ENCODE measurements at places on chromosomes 7 and 10.
A peak's percentile ranks its signal among the peaks of the same experiment; 100 is the strongest.

DNA sequence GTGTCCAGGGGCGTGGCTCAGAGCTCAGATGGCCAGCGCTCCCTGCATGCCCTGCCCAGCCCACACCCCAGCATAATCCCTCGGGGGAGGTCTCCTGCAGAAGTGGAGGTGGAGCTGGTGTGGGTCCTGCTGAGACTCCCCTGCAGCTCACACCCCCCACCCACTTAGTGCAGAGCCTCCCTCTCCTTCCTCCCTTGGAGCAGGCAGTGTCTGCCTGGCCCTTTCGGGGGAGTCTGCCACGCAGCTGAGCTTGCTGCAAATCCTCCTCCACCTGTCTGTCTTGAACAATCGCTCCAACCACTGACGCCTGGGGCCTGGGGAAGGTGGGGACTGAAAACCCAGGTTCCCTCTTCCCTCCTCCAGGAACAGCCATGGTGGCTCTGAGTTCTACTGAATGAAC lies 219.7 kb upstream of the PPP2R2D start:
- no peak for DNase-seq

DNA sequence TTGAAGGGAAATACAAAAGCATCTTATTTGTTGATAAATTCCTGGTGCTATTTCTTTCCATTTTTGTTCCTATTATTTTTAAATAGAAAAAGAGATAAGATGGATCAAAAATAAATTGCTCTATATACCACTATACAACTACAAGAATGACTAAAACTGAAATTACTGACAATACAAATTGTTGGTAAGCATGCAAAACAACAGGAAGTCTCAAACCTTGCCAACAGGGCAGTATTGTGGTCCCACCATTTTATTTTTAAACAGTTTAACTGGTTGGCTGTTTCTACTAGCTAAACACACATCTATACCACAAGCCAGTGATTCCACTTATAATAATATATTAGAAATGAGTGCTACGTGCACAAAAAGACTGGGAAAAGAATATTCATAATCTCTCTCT lies 213.0 kb downstream of the JAZF1 start:
- DNase-seq = no peak

- no peak for DNase-seq
These were observed 108.0 kb downstream of the GRK5 start for GRCh38 chr10:119315128-119316001.

DNA sequence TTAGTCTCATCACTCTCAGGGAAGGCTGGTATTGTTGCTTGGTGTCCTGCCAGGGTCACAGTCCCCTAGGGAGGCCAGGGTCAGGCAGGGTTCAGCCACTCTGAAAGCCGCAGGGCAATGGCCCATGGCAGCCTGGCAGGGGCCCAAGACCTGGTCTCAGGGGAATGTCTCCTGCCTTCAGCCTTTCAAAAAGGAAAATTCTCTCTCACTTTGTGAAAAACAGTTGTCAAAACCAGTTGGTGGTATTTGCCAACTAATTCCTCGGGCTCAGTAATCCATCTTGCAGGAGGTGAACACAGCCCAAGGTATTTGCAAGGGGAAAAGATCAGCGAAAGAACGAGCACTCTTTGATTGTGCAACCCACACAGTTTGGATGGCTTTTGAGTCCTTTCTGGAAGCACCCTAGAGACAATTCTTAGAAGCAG lies 101.5 kb downstream of the JCAD start:
- DNase-seq = no peak

GRCh38 chr10:8060010-8060703 lies 5.7 kb downstream of the GATA3 start:
- no peak for DNase-seq

GRCh38 chr10:63421591-63421990 lies 44.2 kb downstream of the JMJD1C start:
- DNase-seq = no peak

DNA sequence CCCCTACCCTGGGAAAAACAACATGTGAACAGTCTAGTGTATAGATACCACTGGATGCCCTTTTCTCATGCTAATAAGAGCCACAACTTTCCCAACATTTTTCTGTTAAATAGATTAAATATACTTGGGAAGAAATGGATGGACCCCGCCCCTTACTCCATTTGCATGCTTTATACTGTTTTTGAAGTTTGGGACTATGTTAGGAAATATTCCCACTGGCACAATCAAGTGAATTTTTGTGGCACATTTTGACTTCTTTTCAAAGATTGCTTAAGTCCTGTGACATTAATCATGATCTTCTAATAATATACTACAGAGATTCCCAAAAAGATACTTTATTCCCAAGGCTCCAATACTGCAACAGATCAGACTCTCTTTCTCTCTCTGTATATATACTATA lies 216.6 kb downstream of the TWIST1 start:
- DNase-seq = no peak

DNA sequence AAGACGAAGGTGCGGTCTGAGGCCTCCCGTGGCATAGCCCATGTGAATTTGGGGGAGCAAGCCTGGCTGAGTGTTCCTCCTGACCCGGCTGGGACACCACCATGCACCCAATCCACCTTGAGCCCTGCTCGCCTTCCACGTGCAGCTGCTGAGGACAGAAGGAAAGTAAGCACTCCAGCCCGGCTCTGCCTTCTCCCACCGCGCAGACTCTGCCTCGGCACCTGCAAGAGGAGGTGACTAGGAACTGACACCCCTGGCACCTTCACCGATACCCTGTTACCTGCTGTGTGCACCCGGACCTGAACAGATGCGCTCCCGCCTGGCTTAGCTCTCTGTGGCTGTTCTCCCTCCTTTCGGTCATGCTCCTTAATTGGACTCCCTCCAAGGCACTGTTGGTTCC lies 57.0 kb upstream of the OPN4 start:
- DNase-seq = no peak

DNA sequence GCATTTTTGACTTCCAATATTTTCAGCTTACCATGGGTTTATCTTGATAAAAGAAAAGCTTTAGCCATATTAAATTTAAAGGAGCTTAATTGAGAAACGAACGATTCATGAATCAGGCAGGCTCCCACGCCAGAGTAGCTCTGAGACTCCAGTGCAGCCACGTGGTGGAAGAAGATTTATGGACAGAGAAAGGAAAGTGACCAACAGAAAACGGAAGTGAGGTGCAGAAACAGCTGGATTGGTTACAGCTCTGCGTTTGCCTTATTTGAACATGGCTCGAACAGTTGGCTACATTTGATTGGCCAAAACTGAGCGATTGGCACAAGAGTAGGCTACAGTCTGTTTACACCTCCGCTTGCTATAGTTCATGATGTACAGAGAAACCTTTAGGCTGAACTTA lies 395.4 kb downstream of the GATA3 start:
- no peak for DNase-seq

DNA sequence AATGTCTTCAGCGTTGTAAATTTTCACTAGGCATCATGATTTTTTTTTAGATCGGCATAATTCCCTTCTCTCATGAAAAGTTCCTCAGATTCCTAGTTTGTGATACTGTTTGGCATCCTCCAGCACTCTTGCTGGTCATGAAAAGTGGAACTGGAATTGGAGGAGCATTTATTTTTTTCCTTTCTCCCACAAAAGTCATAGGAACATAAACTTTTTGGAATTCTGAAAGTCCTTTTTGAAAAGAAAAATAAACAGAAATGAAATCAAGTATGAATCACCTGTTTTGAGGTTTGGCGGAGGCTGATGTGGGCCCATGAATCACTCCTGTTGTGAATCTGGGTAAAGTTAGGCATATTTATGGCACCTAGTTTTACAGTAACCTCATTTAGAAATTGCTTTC lies 17.7 kb downstream of the CACNB2 start:
- no peak for DNase-seq

- no peak for DNase-seq
These were observed 199.2 kb upstream of the MAGI2 start for GRCh38 chr7:79652619-79653018.

DNA sequence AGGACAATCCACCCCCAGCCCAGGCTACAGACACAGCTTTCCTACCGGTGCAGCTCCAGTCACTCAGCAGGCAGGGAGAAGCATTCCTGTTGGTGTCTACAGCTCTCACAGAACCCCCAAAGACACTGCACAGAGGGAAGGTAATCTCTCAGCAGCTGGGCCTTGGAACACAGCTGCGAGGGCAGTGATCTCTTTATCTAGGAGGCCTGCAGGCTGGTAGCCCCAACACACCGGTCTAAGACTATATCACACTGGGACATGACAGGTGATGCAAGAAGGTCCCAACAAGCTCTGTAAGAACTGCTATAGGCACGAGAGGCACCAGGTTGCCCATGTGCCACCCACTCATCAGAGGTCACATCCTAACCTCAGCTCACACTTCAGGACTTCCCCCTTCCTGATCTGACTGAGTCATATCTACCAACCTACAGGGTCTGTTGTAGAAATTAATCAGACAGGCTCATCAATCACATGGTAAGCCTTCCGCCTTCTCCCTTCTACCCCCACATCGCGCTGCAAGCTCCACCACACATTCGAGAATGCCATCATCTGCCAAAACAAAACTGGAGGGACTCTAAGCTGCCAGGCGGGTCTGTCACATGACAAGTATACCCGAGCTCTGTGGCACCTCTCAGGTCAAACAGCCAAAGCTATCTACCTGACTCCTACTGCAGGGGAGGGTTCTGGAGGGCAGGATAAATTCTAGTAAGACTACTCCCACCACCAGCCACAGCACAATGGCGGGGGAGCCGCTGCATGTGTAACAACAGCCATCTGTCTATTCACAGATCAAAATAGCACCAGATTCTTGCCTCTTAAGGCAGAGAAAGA lies 26.1 kb downstream of the FAM53B start:
- peak; percentile 66 for DNase-seq

- no peak for DNase-seq
These were observed 10.3 kb downstream of the HTRA1 start for GRCh38 chr10:122471531-122472177.

GRCh38 chr7:128939075-128939860 lies 1.5 kb downstream of the IRF5 start:
- no peak for DNase-seq

- DNase-seq = no peak
These were observed 94.4 kb upstream of the KIF5B start for GRCh38 chr10:32150532-32151101.

DNA sequence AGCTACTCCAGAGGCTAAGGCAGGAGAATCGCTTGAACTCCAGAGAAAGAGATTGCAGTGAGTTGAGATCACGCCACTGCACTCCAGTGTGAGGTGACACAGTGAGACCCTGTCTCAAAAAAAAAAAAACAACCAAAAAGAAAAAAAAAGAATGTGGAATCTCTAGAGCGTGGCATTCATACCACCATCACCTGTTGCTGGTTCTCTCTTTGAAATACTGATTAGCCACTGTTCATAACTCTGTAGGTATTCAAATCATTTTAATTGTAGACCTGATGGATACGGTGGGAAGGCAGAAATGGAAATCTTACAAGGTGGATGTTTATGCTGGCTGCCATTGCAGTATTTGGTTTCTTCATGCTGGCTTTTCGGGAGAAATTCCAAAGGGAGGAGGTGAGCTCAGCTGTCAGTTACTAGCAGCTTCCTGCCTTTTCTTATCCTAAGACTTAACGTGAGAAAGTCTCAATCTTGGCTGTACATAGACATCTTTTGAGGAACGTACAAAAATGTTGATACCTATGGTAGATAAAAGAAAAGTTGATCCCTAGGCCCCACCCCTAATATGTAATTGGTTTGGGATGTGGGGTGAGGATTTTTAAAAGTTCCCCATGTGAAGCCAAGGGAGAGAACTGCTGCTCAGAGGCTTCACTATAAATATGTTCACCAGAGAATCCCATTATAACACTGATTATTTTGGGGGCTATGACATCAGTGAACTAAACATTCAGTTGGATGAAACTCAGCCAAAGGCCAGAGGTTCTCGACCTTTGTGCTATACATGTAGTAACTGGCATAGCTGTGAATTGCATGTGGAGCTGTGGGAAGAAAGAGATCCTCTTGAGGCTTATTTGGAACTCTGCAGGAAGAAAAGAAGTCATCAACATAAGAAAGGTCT lies 26.9 kb upstream of the MKLN1 start:
- no peak for DNase-seq

- no peak for DNase-seq
These were observed 1061.8 kb upstream of the LRRTM3 start for GRCh38 chr10:65864036-65864435.

DNA sequence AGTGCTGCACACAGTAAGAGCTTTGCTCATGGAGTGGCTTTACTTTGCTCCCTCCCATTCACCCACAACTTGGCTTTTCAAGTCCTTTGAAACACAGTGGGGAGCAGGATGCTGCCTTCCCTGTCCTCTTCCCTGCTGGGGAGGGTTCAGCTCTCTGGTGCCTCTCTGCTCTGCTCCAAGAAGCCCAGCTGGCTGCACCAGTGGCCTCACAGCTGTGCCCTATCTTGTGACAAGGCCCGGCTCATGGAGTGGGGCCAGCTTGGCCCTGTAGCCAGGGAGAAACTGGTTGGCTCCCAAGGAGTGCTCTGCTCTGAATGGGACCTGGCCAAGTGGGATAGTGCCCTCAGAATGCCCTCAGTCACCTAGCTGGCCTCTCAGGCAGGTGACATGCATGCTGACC lies 212.3 kb upstream of the ZMIZ1 start:
- peak; percentile 79 for DNase-seq

GRCh38 chr10:31604096-31604495 lies 285.1 kb downstream of the ZEB1 start:
- no peak for DNase-seq

GRCh38 chr7:123633553-123633952 lies 22.1 kb upstream of the LMOD2 start:
- DNase-seq = no peak

DNA sequence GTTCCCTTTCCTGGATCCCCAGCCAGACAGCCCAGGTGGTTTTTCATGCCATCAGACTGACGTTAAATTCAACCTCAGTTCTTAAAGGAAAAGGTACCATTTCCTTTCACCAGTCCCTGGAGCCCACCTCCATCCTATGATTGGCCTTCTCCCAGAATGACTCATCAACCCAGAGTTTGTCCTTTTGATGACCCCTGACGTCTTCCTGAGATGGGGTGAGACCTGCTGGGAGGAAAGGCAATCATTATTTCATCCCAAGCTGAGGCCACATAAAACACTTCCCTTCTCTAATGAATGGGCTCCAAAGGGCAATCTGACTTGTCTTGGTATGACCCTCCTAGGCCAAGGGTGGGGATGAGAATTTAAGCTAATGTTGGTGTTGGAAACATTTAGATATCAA lies 750.7 kb downstream of the SUGCT start:
- DNase-seq = no peak

- DNase-seq = no peak
These were observed 92.8 kb downstream of the VIPR2 start for GRCh38 chr7:159051916-159052315.

DNA sequence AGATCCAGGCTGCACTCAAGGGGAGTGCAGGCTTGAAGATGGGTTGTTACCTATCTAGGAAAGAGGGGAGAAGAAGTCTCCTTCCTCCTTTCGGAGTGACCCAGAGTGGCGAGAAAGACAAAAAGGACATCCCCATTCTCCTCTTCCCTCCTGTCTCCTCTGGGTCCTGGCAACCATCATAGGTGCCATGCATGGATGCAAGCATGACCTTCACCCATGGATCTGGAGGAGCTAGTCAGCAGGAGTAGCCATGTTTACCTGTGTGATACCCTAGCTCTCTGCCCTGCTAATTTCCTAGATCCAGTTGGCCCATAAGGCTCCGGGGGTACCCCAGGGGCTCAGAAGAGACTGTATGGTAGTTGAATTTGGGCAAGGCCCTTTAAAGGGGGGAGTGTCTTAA lies 17.2 kb upstream of the CROT start:
- no peak for DNase-seq

GRCh38 chr10:99924451-99925255 lies 85.1 kb downstream of the DNMBP start:
- no peak for DNase-seq

GRCh38 chr10:34956756-34957155 lies 133.4 kb downstream of the CUL2 start:
- no peak for DNase-seq

- no peak for DNase-seq
These were observed 23.3 kb upstream of the INPP5F start for GRCh38 chr10:119702583-119702982.

Data from nucleus accumbens (tissue), 56 donors.